CD8-positive, alpha-beta memory T cell (primary cell): ENCODE measurements at places on chromosomes 3 and 15.
A peak's percentile ranks its signal among the peaks of the same experiment; 100 is the strongest.

- DNase-seq, result peak; percentile 29
These were observed 21.1 kb upstream of the IQCF6 start for GRCh38 chr3:51799879-51800749.

DNA sequence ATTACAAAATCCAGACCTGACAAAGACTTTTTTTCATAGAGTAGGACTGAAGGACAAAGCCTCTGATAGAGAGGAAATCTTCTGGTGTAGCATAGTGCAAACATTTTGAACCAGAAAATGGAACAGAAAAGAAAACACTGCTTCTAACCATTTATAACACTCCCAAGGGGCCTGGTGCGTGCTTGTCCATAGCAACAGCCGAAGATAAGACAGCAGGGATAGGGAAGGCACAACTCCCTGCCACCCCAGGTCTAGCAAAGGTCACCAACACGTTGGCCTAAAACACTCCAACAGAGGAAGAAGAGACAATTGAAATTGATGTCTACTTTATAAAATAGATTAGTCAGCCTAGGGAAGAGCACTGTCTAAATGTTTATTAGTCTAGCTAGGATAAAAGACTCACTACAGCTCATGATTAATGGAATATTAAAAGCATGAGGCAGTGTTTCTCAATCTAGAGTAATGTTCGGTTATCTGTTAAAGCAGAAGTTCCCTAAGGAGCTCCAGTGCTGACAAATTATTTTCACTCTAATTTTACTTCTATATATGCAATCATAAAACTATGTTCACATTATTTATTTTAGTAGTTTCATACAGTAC, 145.2 kb downstream of the P3H2 start:
- DNase-seq, result no peak

- no peak for DNase-seq
These were observed 51.2 kb downstream of the PFN2 start for GRCh38 chr3:149919509-149919908.

GRCh38 chr3:195823999-195824398, 12.3 kb upstream of the MUC4 start:
- DNase-seq, result no peak

GRCh38 chr15:68312701-68313204, 35.2 kb downstream of the FEM1B start:
- no peak for DNase-seq

DNA sequence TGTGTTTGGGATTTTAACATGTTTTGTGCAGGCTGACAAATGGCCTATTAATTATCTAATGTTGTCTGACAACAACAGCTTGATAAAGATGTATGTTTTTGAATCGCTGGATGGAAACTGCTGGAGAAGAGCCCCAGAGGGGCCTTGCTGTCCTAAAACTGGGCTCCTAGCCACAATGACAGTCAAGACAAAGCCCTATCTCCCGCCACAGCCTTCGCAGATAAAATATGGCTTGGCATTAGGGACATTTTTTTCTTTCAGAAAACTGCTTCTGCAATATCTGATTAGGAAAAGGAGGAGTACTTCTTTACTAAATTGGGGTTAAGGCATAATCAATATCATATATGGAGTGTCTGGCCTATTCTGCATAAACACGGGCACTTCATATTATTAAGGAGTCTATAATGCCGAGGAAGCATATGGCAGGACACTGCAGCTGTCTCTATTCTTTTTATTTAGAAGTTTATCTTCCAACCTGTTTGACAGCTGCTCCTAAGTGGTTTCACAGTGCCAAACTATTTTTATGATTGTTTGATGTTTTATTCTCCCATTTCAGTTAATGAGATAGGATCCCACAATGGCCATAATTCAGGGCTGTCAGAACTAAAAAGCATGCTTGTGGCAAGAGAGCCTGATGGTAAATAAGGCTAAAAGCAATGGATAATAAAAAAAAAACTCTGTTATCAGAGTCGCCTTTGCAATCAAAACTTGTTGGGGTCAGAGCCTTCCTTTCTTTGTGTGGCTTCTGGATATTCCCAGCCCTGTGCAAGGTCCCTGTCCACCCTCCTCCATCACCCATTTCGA, 210.1 kb downstream of the MECOM start:
- no peak for DNase-seq

GRCh38 chr15:67755264-67755663, 70.0 kb upstream of the SKOR1 start:
- DNase-seq, result no peak
